ENCODE measurements at places on chromosomes 12 and 14.

DNA sequence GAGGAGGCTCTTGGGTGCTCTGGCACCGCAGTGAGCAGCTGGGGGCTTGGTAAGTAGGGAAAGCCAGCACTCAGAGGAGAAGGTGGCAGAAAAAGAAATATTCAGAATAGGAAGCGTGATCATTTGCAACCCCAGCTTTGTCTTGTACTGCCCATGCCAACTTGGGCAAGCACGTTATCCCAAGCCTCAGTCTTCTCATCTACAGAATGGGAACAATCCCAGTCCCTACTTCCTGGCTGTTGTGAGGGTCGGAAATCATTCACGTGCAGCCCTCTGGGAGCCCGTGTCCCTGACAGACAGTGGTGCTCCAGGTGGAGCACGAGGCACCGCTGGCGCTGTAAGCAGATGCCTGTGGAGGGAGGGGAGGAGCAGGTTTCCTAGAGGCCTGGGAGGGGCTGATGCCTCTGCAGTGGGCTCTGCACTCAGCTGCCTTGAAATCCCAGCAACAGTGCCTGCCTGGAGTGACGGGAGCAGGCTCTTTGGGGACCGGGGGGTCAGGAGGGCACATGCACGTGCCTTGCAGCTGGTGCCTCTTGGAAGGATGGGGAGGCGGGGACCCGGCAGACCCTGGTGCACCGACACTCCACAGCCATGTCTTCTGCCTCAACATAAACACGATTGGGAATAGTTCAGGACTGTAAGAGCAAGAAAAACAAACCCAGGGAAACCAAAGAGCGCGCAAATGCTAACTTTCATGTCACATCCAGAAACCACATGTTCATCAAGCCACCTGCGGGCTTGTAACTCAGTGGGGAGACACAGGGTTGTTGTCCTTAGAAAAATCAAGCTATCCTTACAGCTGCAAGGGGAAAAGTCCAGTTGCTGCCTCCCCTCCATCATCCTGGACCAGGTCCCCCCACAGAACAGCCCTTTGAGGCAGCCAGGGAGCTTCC is 86.5 kb upstream of the DIO3 start:
- no peak for DNase-seq

GRCh38 chr14:79325071-79325470 is 886.2 kb downstream of the DIO2 start:
- DNase-seq = no peak

GRCh38 chr12:30932881-30933280 is 6.3 kb downstream of the TSPAN11 start:
- no peak for DNase-seq

DNA sequence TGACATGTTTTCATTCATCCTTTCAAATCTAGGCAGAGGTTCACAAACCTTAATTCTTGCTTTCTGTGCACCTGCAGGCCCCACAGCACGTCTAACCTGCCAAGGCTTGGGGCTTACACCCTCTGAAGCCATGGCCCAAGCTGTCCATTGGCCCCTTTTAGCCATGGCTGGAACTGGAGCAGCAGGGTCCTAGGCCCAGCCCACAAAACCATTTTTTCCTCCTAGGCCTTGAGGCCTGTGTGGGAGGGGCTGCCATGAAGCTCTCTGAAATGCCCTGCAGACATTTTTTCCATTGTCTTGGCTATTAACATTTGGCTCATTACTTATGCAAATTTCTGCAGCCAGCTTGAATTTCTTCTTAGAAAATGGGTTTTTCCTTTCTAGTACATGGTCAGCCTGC is 547.5 kb downstream of the KCNH5 start:
- DNase-seq = no peak

DNA sequence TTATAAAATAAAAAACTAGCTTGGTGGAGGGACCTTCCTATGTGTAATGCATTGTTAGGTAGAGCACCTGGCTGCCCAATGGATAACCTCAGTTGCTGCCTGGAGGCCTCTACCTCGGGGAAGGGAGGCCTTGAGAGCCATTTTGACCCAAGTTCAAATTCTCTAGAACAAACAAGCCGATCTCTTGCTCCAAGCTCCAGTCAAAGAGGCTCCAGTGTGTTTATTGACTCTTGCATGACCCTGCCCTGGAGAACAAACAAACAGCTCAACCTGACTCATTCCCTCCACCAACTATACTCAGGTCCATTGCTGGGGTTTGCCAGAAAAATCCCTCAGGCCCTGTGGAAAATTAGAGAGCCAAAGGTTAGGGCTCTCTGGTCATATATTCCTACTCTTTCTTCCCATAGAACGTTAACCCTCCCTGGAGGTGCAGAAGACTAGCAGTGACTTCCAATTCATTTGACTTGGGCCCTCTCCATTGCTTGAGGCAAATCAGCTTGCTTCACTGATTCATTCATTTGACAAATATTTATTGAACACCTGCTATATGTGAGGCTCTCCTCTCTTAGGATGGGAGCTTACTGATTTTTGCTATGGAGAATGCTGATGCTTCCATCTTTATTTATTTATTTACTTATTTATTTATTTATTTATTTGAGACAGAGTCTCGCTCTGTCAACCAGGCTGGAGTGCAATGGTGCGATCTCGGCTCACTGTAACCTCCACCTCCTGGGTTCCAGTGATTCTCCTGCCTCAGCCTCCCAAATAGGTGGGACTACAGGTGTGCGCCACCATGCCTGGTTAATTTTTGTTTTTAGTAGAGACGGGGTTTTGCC is 73.7 kb upstream of the CISTR start:
- no peak for DNase-seq

GRCh38 chr12:11651785-11652184 is 2.3 kb downstream of the ETV6 start:
- no peak for DNase-seq

DNA sequence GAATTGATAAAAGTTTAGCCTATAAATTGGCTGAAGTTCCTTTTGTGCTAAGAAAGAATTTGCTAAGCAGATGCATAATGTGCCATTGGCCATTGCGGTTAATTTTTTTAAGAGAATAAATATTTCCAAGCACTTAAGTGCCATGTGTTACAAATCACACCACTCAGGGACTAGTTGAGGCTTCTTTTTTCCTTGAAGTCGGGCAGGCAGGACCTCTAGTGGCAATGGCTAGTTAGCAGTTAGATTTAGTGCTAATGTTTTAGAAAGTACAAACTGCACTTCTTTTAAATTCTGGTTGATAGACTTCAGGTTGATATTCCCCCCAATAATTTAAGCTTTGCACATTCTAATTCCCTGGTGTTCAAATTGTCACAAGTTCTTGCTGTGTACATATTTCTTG is 294.3 kb downstream of the APAF1 start:
- no peak for DNase-seq

DNA sequence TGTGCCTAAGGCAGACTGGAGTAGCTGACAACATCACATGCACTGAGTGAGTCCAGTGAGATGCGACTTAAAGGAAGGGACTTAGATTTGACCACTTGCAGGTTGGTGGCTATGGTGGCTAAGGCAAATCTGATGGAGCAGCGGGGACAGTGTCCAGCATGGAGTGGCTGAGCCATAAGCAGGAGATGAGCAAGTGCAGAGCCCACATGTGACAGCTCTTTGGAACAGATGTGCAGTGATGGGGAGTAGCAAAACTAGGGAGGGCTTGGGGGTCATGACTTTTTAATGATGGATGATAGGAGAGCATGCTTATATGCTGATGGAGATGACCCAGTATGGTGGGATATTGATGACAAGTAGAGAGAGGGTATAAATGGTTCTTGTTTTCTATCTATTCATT is 80.2 kb downstream of the PELI2 start:
- no peak for DNase-seq

DNA sequence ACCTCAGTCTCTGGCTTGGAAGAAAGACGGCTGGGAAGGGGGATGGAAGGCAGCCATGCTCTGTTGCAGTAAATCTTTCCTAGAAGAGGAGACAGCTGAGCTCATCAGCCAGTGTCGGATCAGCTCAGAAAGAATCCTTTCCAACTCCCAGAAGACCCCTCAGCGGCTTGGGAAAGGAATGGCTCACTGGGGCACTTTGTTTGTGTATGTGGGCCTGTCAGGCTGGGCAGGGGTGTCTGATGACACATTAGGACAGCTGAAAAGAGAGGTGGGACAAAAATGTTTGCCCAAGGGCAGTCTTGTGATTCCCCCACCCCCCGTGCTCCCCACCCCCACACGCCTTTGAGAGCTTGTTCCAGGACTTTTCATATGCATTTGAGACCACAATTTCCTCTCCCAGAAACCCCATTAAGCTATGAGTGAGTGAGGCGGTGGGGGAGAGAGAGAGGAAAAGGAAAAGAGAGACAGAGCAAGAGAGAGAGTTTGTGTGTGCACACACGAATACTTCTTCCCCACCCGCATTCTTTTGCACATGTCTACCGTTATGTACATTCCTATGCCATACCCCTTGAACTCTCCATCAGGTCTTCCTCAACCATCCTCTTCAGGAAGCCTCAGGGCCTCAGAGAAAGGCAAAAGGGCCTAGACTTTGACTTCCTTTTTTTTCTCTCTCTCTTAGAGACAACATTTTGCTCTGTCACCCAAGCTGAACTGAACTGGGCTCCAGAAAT is 198.9 kb downstream of the ZFP36L1 start:
- DNase-seq = no peak

- no peak for DNase-seq
These were observed 193.0 kb upstream of the RTL1 start for GRCh38 chr14:101096551-101096950.

GRCh38 chr12:80857311-80857710 is 80.4 kb downstream of the LIN7A start:
- no peak for DNase-seq

GRCh38 chr12:64538121-64538520 is 72.2 kb upstream of the RASSF3 start:
- no peak for DNase-seq

DNA sequence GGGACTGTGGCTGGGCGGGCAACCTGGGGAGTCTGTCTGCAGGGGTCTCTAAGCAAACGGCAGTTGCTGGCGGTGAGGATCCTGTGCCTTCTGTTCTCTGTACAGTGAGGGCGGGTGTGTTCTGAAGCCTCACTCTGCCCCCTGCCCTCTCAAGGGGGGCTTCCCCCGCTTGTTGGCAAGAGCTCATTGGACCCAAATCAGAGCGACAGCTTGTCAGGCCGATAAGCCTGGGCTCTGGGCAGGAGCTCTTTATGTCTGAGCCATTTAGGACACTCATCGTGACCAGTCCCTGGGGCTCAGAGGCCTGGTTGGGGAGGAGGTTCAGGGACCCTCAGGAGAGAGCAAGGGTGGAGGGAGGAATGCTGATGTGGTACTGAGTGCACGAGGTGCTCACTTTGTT is 136.0 kb downstream of the TSPAN9 start:
- no peak for DNase-seq

- DNase-seq = no peak
These were observed 138.4 kb upstream of the PARP11 start for GRCh38 chr12:4011597-4011996.

Data from GM12864 (cell line).